ENCODE measurements at places on chromosomes 7 and 10.

DNA sequence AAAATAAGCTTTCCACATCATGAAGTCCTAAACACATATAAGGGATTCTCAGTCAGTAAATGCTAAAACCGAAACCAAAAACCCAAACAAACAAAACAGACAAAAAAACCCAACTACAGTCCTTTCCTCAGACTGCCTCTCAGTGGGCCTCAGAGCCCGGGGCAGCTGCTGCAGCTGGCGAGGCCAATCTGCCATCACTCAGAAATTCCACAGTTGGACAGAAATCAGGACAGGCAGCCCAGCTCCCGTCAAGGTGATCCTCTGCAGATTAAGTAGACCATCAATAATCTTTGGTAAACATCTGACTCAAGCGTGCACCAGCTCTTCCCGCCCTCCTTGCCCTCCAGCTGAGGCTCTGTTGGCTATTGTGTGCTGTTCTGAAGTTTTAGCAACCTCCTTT lies 142.2 kb downstream of the ATXN7L1 start:
- H3K4me1 ChIP-seq, result no peaks in the 10 kb centered on the region
- H3K27me3 ChIP-seq, result no peaks in the 10 kb centered on the region
- no peak for DNase-seq
- H3K36me3 ChIP-seq, result no peaks in the 10 kb centered on the region

DNA sequence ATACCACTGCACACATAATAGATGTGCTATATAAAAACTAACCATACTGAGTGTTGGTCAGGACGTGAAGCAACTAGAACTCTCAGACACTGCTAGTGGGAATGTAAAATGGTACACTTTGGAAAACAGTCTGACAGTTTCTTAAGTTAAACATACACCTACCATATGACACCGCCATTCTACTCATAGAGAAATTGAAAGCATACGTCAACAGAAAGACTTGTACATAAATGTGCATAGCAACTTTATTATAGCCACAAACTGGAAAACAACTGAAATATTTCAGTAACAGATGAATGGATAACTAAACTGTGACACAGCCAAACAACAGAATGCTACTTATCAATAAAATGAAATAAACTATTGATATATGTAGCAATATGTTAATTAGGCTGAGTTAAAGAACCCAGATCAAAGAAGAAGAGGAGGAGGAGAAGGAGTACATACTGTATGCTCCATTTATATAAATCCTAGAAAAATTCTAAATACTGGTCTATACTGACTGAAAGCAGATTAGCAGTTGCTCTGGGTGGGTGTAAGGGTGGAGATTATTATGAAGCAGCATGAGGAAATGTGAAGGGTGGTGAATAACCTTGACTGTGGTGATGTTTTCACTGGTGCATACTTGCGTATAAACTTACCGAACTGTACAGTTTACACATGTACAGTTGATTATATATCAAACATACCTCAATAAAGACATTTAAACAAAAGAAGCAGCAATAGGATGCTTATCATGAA lies 48.6 kb downstream of the ARHGAP21 start:
- H3K4me3 ChIP-seq, result no peak overlapping the region
- no peak for DNase-seq
- peak overlapping the region; percentile 18 for H3K27ac ChIP-seq
- H3K27me3 ChIP-seq, result no peaks in the 10 kb centered on the region
- peaks cover 3% of the 10 kb centered on the region for H3K36me3 ChIP-seq

GRCh38 chr7:154672659-154673415 lies 330.1 kb downstream of the PAXIP1 start:
- no peak overlapping the region for H3K4me3 ChIP-seq
- no peak overlapping the region for H3K27ac ChIP-seq
- no peak for DNase-seq
- no peaks in the 10 kb centered on the region for H3K27me3 ChIP-seq

DNA sequence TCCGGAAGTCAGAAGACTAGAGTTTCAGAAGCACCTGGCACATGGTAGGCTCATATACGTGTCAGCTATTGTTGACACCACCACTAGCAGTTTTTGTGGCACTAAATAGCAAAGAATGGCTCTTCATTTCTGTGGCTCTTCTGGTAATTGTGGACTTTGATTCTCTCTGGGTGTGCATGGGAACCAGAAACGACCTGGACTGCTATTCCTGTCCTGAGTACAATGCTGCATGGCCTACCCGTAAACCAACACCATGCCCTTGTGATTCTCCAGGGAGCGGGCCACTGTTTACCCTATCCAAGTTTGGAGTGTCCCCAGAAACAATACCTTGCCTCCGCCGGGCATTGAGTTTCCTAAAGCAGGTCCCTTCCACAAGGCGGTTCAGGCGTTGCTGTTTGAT lies 162.9 kb upstream of the AOAH start:
- H3K36me3 ChIP-seq, result peaks cover 68% of the 10 kb centered on the region
- no peak overlapping the region for H3K4me3 ChIP-seq
- no peak for DNase-seq
- H3K27ac ChIP-seq, result no peak overlapping the region
- peaks cover 8% of the 10 kb centered on the region for H3K4me1 ChIP-seq
- H3K27me3 ChIP-seq, result no peaks in the 10 kb centered on the region

GRCh38 chr7:103150192-103150591 lies 1.3 kb upstream of the NAPEPLD start:
- no peaks in the 10 kb centered on the region for H3K27me3 ChIP-seq
- H3K36me3 ChIP-seq, result peaks cover 7% of the 10 kb centered on the region
- H3K4me3 ChIP-seq, result no peak overlapping the region
- peak overlapping the region; percentile 21 for H3K27ac ChIP-seq
- H3K4me1 ChIP-seq, result peaks cover 32% of the 10 kb centered on the region

GRCh38 chr7:26372249-26372648 lies 80.6 kb downstream of the SNX10 start:
- peaks cover 11% of the 10 kb centered on the region for H3K4me1 ChIP-seq
- no peak overlapping the region for H3K4me3 ChIP-seq
- DNase-seq, result no peak
- peaks cover 20% of the 10 kb centered on the region for H3K36me3 ChIP-seq
- H3K27ac ChIP-seq, result no peak overlapping the region
- peaks cover 16% of the 10 kb centered on the region for H3K27me3 ChIP-seq

- H3K4me1 ChIP-seq, result peaks cover 30% of the 10 kb centered on the region
- H3K4me3 ChIP-seq, result no peak overlapping the region
- DNase-seq, result no peak
- H3K27me3 ChIP-seq, result no peaks in the 10 kb centered on the region
- peak overlapping the region; percentile 75 for H3K27ac ChIP-seq
- H3K36me3 ChIP-seq, result peaks cover 49% of the 10 kb centered on the region
These were observed 9.4 kb downstream of the NUDT5 start for GRCh38 chr10:12186323-12186722.

- H3K27me3 ChIP-seq, result peaks cover 25% of the 10 kb centered on the region
- H3K27ac ChIP-seq, result no peak overlapping the region
- no peak overlapping the region for H3K4me3 ChIP-seq
- DNase-seq, result no peak
These were observed 733.5 kb downstream of the ZWINT start for GRCh38 chr10:55627501-55628051.

- peaks cover 1% of the 10 kb centered on the region for H3K36me3 ChIP-seq
- DNase-seq, result peak; percentile 86
- peaks cover 32% of the 10 kb centered on the region for H3K27me3 ChIP-seq
- peak overlapping the region; percentile 94 for H3K4me3 ChIP-seq
- H3K27ac ChIP-seq, result peak overlapping the region; percentile 88
These were observed 695 bp downstream of the PRKAG2 start for GRCh38 chr7:151875942-151876898.

Data from activated CD4-positive, alpha-beta T cell treated with anti-CD3 and anti-CD28 coated beads, Interleukin-2, amount 10 ng/mL, durations not matched to agents 24 days and 14 days (primary cell).